COR-L47 (cell line): ENCODE measurements at places on chromosomes 1 and 21.

DNA sequence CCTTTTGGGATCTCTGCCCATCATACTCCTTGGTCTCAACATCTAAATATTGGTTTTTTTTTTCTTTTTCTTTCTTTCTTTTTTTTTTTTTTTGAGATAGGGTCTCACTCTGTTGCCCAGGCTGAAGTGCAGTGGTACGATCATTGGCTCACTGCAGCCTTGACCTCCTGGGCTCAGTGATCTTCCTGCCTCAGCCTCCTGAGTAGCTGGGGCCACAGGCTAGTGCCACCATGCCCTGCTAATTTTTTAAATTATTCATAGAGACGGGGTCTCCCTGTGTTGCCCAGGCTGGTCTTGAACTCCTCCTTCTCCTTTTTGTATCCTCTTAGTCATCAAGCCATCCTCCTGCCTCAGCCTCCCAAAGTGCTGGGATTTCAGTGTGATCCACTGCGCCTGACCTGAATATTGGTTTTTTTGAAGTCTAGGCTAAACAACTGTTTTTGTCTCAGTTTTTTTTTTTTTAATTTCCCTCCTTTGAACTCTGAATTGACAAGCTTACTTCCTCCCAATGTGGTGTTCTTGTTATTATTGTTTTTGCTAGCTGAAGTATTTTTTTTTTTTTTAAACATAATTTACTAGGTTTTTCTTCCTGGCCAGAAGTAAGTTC is 30.9 kb downstream of the MAPKAPK2 start:
- DNase-seq, result no peak

GRCh38 chr1:229006121-229006870 is 264.6 kb upstream of the RAB4A start:
- DNase-seq, result no peak

DNA sequence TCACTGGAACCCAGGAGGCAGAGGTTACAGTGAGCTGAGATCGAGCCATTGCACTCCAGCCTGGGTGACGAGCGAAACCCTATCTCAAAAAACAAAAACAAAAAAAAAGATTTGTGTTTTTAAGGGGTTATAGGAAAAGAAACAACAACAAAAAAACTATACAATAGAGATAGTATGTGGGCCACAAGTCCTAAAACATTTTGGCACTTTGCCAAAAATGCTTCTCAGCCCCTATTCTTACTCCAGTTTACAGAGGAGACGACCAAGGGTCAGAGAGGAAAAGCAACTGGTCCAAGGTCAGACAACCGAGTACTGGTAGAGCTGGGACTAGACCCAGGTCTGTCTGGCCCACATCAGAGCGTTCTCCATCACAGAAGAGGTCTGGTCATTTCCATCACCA is 3.0 kb downstream of the FBXO44 start:
- DNase-seq, result no peak

- no peak for DNase-seq
Measured at GRCh38 chr1:209815931-209816341, 10.0 kb upstream of the IRF6 start.

GRCh38 chr1:179322557-179322956 is 29.0 kb downstream of the SOAT1 start:
- DNase-seq, result no peak

- DNase-seq, result peak; percentile 27
Measured at GRCh38 chr1:7808253-7808844, 24.3 kb downstream of the PER3 start.

GRCh38 chr1:173295391-173295790 is 88.3 kb upstream of the TNFSF4 start:
- no peak for DNase-seq

DNA sequence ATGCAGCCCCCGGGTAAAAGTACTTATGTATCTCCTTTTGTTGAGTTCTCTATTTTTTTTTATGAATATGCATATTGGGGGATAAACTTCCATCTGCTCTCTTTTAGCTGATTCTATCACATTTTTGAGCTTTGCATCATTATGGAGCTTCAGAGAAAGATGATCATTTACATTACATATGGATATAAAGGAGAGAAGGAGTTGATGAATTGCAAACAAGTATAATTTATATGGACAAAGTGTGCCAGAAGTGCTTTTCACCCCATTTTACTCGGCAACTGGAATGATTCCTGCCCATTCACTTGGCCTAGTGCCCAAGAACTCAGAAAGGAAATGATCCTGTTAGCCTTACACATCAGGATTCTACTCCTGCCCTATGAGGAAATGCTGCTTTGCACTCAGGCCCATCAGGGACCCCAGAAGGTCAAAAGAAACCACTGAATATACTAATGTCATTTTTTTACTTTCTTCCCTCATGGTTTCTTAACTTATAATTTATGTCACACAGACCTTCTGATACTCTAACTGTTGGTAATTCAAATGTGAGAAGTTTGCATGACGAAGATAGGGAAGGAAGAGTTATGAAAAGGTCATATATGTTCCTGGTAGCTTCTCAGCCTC is 65.6 kb downstream of the SAMSN1 start:
- DNase-seq, result no peak

DNA sequence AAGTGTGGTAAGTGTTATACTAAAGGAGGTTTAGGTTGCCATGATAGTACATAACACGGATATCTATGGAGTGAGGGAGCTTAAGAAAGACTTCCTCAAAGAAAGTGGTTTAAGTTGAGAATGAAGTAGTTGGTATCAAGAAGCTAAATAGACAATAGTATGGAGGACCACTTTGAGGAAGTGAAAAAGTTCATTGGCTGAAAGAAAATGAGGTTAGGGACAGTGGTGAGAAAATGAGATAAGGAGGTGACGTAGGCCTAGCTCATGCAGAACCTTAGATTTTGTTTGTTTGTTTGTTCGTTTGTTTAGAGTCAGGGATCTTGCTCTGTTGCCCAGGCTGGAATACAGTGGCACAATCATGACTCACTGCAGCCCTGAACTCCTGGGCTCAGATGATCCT is 72.2 kb upstream of the PPIH start:
- DNase-seq, result no peak

- DNase-seq, result no peak
Measured at GRCh38 chr1:20344738-20345137, 54.1 kb downstream of the VWA5B1 start.

DNA sequence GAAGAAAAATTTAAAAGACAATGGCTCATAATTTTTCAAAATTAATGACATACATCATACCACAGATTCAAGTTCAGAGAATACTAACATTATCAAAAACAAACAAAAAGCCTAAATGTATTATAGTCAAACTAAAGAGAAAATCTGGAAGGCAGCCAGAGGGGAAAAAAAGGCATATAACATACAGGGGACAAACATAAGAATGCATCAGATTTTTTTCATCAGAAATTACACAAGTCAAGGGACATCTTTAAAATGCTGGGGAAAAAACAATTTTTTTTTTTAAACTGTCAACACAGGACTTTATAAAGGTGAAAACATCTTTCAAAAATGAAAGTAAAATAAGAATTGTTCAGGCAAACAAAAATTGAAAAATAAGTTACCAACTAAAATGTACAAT is 478.4 kb upstream of the PLXNA2 start:
- no peak for DNase-seq

DNA sequence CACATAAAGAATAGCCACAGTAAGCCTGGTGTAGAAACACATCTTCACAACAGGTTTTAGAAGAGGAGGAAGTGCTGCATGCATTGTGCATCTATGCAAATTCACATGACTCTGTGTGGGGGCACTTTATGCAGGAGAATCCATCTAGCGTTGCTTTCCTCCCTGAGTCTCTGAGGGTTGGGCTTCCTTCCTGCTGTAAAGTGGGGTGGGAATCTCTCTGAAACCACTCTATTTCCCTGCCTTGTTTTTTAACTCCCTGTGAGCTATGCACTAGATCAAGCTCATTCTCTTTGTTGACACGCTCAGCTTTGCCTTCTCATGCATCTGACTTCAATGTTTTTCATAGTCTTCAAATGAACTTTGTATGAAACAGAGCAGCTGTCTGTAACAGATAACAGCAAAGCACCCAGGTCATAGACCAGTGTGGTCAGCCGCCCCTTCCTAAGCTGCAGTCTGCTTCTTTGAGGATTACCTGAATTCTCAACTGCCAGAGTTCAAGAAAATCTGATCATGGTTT is 102.7 kb upstream of the DPH5 start:
- DNase-seq, result no peak

DNA sequence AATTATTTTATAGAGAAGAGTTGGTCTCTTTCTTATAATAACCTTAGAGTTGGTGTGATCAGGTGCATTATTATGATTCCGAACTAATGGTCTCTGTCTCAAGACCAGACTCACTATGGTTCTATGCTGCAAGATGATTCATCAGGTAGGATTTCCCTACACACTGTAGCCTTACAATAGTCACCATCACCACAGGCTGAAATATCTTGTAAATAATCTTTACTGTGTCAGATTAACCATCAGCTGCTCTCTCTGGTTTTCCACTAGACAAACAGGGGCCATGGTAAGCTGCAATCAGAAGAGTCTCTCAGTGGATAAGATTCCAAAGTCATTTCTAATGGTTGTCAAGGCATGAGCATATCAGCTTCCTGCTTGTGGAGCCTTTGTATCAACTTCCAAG is 4.4 kb upstream of the GBP4 start:
- no peak for DNase-seq

DNA sequence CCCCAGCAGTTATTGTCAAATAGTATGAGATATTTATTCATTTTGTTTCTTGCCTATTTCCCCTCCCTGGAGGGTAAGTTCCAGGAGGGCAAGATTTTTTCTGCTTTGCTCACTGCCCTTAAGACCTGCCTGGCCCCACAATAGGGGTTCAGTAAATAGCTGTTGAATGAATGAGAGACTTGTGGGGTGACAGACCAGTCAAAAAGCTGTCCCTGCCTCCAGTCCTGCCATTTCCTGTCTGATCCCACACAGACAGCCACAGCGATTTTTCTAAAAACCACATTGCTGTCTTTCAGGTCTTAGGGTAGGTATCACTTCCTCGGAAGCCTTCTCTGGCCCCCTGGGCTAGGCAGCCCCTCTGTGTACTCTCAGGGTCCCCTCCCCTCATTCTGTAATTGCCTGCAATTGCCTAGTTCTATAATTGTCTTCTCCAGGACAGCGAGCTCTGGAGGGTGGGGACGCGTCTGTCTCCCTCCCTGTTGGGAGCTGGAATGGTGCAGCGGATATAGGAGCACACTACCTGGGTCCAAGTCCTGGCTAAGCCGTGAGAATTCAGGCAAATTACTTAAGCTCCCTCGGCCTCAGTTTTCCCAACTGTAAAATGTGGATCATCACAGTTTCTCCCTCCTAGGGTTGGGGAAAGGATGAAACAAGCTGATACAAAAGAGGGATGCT is 1.8 kb upstream of the EXTL1 start:
- DNase-seq, result no peak

- no peak for DNase-seq
Measured at GRCh38 chr1:156423422-156424352, 54.7 kb downstream of the RHBG start.

- DNase-seq, result no peak
Measured at GRCh38 chr1:237976331-237976730, 85.6 kb upstream of the ZP4 start.

GRCh38 chr1:79005945-79006344 is 585 bp downstream of the ADGRL4 start:
- no peak for DNase-seq

- DNase-seq, result no peak
Measured at GRCh38 chr1:185439727-185440415, 122.8 kb upstream of the IVNS1ABP start.

DNA sequence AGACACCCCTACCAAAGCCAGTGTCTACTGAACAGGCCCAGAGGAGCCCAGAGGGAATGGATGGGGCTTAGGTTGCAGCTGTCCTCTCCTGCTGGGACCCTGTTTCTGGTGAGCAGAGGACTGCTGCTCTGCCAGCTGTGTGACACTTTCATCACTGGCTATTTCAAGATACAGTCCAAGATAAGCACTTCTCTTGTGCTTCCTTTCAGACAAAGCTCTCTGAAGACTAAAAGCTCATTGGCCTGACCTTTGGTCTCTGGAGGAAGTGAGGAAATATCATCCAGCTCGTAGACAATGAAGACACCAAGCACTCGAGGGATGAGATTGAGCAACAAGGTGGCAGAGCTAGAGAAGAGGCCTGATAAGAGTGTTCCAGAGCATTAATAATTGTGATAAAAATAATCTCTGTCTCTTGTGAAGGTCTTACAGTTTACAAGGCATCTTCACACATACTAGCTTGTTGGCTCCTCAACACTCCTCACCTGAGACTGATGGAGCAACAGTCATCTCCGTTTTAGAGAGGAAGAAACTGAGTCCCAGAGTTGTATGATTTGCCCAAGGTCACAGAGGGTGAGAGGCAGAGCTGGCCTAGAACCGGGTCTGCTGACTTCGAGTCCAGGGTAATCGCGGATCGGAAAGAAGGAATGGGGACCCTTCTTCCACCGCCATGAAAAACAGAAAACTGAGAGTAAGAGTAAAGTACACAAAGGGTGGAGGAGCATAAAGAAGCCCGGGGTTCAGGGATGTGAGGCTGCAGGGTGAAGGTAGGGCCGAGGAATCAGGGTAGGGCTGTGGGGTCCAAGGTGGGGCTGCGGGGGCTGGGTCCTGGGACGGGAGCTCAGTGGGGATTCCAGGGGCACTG is 666 bp downstream of the PAFAH2 start:
- DNase-seq, result no peak

GRCh38 chr1:241823925-241824324 is 24.1 kb upstream of the EXO1 start:
- DNase-seq, result no peak
